Activated naive CD4-positive, alpha-beta T cell treated with anti-CD3 and anti-CD28 coated beads, Interleukin-2, amount 50 U/mL, for 16 hours (primary cell): ENCODE measurements at places on chromosomes 2 and 18.

DNA sequence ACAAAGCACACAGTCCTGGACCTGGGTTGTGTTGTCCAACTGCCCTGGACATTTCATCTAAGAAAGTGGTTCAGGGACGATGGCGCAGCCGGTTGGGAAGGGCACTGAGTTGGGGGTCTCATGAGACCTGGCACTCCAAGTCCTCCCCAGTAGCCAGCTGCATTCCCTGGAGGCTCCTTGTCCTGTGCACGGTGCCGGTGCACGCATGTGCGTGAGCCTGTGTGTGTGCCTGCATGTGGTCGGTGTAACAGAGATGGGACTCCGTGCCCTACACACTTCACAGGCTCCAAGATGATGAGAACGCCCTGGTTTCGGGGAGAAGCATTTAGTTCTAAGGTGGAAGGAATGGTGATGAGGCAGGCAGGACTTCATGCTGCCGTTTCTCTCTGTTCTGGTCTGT is 124.9 kb upstream of the PXDN start:
- DNase-seq, result no peak

GRCh38 chr18:70641156-70641775 is 352.4 kb downstream of the SOCS6 start:
- DNase-seq, result no peak

- no peak for DNase-seq
Observed at GRCh38 chr2:189261431-189261841, 81.9 kb upstream of the COL5A2 start.

- no peak for DNase-seq
Observed at GRCh38 chr2:88549616-88550292, 77.5 kb downstream of the EIF2AK3 start.

DNA sequence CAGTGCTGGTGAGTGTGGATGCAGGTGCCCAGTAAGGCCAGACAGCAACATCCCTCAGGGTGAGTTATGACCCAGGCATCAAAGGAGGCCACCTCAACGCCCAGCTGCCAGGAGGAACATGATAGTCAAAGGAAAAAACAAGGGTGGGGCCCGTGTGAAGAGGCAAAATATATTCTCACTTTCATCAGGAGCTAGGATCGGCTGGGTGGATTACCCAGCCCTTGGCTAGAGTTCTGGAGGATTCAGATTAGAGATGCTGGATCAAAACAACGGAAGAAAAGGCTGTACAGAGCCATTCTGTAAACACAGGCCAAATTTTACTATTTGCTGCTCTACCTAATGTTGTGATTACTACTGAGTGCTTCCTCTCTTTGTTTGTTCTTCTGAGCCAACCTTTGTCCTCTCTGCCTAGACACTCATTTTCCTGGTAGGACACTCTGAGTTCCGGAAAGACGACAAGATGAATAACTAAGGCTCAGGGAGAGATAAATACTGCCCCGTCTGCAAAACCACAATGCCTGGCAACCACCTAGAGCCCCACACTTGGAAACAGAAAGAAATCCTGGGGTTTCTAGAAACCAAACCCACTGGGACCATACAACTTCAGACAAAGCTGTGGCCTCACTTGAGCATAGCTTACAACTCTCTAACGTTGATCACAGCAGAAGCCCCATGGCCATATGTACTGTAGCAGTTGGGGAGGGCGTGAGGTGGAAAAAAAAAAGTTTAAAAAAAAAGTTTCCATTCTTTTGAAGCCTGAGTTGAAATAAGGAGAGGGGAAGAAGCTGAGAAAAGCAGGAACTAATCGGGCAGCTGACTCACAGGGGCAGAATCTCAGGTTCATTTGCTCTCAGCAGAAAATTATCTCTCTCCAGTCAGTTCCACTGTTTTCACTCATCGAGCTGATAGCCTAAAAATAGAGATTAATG is 17.8 kb upstream of the PMAIP1 start:
- DNase-seq, result no peak
